EH (cell line): ENCODE measurements at places on chromosomes 5 and 9.
A peak's percentile ranks its signal among the peaks of the same experiment; 100 is the strongest.

DNA sequence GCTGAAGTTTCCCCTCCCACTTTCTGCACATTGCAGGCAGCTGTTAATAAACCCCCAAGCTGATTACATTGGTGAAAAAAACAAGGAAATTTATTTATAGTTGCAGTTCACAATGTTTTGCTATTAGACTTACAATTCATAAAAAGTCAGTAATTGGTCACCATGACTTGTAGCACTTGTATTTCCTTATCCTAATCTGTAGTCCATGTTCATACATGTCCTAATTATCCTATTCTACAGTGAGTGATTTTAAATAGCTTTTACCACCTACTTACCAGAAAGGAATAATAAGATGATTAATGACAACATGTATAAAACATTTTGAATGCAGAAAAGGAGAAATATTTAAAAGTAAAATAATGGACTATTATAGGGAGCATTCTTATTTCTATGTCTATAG, 760.0 kb upstream of the RIOK2 start:
- no peak for DNase-seq

DNA sequence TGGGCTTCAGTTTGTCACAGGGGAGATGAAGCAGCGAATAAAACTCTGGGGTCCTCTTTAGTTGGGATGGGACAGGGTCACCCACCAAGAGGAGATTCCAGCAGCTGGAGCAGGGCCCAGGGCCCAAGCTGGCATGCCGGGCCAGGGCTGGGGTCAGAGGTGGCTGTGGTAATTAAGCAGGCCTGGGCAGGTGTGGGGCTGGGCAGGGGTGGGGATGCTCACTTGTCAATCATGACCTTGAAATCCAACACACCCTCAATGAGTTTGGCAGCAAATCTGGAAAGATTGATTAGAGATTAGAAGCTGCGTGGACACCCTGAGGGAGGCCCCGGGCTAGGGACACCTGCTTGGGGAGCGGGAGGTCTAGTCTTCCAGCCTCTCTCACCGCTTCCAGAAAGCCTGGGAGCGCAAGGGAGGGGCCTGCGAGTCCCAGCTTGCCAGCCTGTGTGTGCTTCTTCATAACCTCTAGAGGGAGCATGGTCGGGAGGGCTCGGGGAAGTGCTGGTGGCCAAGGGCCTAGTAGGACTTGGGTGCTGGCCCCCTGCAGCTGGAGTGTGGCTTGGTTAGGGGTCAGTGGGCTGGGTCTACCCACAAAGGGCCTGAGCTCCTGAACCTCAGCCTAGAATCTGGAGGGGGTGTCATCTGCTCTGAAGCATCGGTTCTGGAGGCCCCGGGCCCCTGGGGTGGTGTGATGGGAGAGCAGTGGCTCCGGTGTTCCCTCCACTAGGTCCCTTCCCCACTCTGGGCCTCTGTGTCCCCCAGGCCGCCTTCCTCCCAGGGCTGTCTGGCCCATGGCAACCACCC, 7.6 kb downstream of the CRAT start:
- DNase-seq: peak; percentile 58

DNA sequence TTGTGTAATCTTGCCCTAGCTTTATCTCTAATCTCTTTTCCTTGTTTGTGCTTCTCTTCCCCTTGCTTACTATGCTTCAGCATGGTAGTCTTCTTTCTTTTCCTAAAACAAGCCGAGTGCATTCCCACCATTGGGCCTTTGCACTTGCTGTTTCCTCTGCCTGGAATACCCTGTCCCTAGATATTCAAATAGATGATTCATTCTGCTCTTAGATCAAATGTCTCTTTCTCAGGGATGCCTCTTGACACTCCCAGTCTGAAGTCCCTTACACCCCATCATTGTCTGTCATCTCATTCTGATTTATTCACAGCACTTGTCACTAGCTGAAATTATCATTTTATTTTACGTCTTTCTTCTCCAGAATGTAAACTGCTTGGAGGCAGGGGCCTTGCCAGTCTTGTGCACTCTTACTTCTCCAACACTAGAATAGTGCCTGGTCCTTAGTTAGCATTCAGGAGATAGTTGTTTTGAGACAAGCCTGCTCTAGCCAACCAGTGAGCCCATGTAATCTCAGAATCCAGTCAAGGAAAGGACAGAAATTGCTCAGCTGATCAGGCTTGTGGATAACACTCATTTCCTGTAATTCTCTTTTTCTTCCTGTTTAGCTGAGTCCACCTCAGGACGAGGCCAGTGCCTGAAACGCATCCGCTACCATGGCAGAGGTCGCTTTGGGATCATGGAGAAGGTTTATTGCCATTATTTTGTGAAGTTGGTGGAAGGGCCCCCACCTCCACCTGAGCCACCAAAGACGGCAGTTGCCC, 25.4 kb downstream of the MRPL22 start:
- no peak for DNase-seq

GRCh38 chr5:129377504-129377903, 82.6 kb upstream of the ADAMTS19 start:
- DNase-seq: no peak

DNA sequence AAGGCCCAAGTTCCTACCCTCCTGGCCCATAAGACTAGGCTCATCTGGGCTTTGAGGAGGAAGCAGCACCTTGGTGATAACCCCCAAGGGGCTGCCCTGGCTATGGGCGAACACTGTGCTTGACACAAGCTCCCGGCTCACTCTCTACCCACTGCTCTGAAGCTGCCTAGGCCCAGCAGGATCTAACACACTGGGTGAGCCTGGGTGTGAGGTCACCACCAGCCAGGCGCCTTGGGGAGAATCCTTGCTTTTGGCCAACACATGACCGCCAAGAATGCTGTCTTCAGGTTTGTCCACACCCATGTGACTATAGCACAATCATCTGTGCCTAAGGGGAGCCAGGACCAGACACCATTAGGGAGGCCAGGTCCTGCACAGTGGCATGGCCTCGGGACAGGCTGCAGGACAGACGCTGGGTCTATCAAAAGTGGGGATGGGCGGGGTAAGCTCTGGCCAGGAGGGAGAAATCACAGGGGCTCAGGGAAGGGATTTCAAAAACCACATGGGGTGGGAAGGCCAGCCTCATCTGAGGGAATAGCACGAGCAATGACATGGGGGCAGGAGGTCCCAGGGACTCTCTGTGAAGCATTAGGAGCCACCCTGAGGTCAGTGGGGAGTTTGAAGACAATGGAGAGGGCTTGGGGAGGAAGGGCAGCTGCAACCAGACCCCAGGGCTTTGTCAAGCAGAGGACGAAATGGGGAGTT, 29.6 kb downstream of the BICD2 start:
- DNase-seq: no peak

DNA sequence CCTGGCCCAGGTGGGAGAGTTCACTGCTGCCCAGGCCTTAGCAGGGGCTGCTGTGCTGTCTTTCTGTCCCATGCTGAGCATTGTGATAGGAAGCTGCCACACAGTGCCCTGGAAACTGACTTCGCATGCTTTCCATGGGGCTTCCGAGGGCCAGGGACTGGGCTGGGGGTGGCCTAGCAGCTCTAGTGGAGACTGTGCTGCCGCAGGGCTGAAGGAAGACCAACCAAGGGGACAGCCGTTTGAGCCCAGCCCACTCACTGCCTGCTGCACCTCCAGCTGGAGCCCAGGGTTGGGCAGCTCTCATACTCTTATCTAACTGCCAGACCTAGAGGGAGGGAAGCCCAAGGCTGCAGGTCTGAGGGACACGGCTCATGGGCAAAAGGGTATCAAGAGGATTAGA, 79.2 kb downstream of the RGS3 start:
- no peak for DNase-seq

DNA sequence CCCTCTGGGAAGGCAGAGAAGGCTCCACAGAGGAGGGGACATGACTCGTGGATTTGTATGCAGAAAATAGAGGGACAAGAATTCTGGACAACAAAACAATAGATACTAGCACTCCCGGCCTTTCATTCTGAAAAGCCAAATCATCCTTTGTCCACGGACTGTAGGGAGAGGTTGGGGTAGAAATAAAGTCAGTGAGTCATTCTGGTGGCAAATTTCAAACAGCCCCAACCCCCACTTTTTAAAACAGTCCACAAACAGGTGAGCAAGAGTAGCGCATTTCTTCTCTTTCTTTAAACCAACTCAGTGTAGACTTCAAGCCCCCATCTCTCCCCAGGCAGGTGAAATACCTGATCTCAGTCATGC, 56.1 kb downstream of the PTPDC1 start:
- no peak for DNase-seq

GRCh38 chr5:113218200-113218599, 216.6 kb downstream of the TSSK1B start:
- DNase-seq: no peak

- DNase-seq: no peak
Observed at GRCh38 chr5:144583541-144584449, 413.1 kb downstream of the KCTD16 start.

DNA sequence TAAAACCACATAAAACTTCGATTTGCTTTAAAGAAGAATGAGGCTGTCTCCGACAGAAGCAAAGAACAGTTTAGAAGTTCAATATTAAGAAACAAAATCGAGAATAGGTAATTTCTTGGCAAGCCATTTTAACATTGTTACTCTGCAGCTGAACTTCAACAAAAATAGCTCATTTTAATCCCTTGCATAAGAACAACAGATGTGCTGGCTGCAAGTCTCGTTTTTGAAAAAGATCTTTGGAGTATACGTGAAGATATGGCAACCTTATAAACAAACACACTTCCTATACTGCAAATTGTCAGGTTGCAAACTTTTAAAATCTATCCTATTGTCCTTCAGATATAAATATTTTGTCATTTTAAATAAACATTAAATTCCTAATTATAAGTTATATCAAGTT, 71.5 kb downstream of the FBN2 start:
- DNase-seq: no peak

GRCh38 chr5:94243612-94244011, 374.8 kb downstream of the KIAA0825 start:
- DNase-seq: peak; percentile 78

- peak; percentile 35 for DNase-seq
Observed at GRCh38 chr5:52894451-52894850, 94.7 kb upstream of the ITGA2 start.

GRCh38 chr9:7489036-7489435, 310.5 kb downstream of the DMAC1 start:
- no peak for DNase-seq

- no peak for DNase-seq
Observed at GRCh38 chr9:2928411-2928810, 84.5 kb upstream of the PUM3 start.

DNA sequence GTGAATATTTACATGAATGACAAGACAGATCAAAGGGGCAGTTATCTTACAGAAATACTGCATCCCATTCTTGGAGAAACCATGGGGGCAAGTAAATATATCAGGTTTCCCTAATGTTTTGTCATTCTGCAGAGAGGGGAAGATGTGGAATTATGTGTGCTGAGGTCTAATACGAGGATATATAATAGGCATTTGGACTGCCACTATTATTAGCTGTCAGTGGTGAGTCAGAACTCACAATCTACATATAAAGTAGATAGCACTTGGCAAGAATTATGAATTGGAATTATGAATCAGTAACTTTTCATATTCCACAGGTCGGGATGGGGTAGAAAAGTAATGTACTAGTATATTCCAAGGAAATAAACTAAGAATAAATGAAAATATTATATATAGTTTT, 121.7 kb downstream of the GIN1 start:
- DNase-seq: no peak

DNA sequence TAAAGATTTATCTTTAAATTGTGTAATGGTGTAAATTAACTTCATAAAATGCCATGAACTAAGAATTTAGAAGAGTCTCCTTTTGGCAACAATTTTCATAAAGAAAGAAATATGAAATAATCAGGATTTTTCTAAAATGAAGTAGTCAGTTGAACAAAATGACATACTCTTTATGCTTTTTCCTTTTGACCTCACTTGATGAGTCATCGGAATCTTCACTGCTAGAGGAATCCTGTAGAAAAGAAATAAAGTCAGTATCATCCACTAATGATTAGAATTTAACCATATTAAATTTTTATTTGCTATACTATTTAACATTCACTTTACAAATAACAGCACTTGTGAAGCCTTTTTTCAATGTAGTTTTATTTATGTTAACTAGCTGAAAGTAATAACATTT, 26.1 kb downstream of the CHD1 start:
- DNase-seq: peak; percentile 58

GRCh38 chr5:134130239-134130945, 15.9 kb downstream of the TCF7 start:
- no peak for DNase-seq

- no peak for DNase-seq
Observed at GRCh38 chr5:146527785-146528184, 11.8 kb upstream of the GPR151 start.

- no peak for DNase-seq
Observed at GRCh38 chr5:112390327-112390726, 28.8 kb downstream of the EPB41L4A start.

GRCh38 chr5:78600687-78601414, 47.7 kb downstream of the LHFPL2 start:
- DNase-seq: peak; percentile 82

DNA sequence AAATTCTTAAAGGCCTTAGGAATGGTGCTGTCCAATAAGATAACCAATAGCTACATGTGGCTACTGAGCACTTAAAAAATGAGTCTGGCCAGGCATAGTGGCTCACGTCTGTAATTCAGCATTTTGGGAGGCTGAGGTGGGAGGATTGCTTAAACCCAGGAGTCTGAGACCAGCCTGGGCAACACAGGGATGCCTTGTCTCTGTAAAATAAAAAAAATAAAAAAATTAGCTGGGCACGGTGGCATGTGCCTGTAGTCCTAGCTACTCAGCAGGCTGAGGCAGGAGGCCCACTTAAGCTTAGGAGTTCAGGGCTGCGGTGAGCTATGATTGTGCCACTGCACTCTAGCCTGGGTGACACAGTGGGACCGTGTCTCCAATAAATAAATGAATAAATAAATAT, 1.3 kb upstream of the SLC22A5 start:
- no peak for DNase-seq

- no peak for DNase-seq
Observed at GRCh38 chr9:123232332-123232731, 36.1 kb downstream of the STRBP start.

- peak; percentile 38 for DNase-seq
Observed at GRCh38 chr5:120613729-120614128, 149.6 kb downstream of the PRR16 start.

GRCh38 chr9:117286245-117286644, 128.6 kb downstream of the ASTN2 start:
- no peak for DNase-seq

GRCh38 chr5:96902876-96903275, 26.6 kb downstream of the ERAP2 start:
- DNase-seq: no peak

DNA sequence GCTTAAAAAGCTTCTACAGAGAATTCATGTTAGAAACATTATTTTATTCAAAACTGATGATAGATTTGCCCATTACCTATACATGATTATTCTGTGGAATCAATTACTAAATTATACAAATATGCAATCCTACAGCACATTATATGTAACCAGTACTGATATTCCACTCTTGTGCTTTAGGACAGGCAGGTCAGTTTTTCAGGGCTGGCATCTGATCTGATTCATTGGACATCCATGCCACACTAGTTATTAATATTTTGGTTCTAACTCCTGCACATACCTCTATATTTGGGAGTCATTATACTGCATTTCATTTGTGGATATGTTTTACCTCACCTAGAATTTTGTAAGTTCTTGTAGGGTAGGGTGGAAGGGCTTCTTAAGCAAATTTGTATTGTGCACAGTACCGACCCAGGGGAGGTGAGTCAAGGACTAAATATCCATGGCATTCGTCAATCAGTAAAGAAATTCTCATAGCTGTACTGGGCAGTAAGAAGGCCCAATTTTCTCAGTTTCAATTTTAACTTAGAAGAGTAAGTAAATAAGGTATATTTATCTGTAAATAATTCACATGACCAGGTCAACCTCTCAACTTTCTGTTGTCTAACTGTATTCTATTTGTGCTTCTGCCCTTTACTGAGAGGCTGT, 33.5 kb downstream of the ELOVL7 start:
- DNase-seq: peak; percentile 18
